ENCODE measurements at places on chromosomes 5 and 9.

DNA sequence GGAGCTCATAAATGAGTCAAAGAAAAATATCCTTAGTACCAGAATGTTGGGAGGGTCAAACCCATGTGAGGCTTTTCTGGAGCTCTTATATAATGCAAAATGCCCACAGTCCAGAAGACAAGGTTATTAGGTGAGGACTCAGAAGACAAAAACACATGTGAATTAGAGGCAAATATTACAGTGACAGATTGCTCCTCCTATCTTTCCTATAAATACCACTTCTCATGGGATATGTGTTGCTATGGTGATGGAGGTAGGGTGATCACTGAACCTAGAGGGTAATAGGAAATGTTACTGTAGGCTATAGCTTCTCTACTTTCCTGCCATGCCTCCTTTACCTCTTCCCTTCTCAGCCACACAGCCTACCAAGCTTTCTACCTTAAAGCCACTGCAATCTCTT lies 264.6 kb downstream of the SEC61B start:
- DNase-seq: peak; percentile 84

DNA sequence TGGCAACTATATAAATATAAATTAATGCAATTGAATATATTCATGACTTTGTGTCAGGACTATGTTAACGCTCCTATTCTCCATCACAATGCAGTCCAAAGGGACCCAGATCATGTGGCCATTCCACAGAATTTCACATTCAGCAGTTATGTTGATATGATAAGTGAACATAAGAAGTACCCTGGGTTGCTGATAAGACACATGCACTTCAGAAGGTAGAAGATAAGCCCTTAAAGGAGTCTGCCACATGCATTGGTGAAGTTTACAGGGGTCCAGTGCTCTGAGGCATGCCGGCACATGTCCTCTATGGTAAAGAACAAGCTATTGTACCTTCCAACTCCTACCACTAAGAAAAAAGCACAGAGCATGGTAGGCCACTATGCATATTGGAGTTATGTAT lies 76.4 kb downstream of the PHAX start:
- no peak for DNase-seq

- no peak for DNase-seq
Observed at GRCh38 chr5:96788112-96788749, 19.5 kb downstream of the ERAP1 start.

GRCh38 chr9:136857581-136858412 lies 5.7 kb downstream of the MAMDC4 start:
- DNase-seq: no peak

DNA sequence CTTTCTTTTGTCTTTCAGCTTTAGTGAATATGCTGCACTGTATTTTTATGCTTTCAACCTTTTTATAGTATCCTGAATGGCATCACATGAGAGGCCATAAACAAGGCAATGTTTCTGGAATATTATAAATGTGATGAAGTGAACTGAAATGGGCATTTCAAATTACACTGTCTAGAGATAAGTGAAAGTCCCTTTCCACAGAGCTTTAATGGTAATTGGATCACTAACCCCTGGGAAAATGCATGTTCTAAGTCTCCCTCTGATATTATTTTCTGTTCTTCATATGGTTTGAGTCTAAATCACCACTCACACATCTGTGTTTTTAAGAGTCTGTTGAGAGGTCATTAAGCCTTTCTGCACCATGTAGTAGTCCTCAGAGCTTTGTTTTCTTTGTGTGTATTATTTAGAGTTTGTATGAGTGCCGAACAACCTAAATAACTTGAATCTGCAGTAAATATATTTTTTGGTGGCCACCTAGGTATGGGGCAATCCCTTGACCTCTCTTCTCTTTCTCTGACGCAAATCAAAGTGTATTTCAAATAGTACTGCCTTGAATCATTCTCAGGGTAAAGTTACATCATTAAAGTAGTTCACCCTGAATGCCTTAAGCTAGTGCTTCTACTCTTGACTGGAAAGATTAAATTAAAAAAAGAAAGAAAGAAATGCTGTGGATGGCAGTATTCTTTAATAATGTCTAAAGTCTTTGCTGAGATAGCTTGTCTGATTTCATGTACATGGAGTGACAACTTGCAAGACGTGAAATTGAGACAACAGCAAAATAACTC lies 1931.0 kb upstream of the CDH6 start:
- DNase-seq: no peak

GRCh38 chr5:67363180-67363709 lies 166.6 kb upstream of the CD180 start:
- no peak for DNase-seq

- no peak for DNase-seq
Observed at GRCh38 chr5:2196416-2196815, 313.7 kb upstream of the IRX4 start.

- no peak for DNase-seq
Observed at GRCh38 chr5:56938858-56939257, 13.1 kb downstream of the MIER3 start.

GRCh38 chr5:115559524-115559923 lies 14.9 kb upstream of the FEM1C start:
- no peak for DNase-seq

- DNase-seq: no peak
Observed at GRCh38 chr9:78196258-78196657, 39.6 kb upstream of the CEP78 start.

- no peak for DNase-seq
Observed at GRCh38 chr9:5459289-5459829, 9.0 kb downstream of the CD274 start.

GRCh38 chr5:150510460-150511263 lies 2.7 kb downstream of the NDST1 start:
- no peak for DNase-seq

- peak; percentile 88 for DNase-seq
Observed at GRCh38 chr9:92749071-92749933, 15.3 kb downstream of the BICD2 start.

DNA sequence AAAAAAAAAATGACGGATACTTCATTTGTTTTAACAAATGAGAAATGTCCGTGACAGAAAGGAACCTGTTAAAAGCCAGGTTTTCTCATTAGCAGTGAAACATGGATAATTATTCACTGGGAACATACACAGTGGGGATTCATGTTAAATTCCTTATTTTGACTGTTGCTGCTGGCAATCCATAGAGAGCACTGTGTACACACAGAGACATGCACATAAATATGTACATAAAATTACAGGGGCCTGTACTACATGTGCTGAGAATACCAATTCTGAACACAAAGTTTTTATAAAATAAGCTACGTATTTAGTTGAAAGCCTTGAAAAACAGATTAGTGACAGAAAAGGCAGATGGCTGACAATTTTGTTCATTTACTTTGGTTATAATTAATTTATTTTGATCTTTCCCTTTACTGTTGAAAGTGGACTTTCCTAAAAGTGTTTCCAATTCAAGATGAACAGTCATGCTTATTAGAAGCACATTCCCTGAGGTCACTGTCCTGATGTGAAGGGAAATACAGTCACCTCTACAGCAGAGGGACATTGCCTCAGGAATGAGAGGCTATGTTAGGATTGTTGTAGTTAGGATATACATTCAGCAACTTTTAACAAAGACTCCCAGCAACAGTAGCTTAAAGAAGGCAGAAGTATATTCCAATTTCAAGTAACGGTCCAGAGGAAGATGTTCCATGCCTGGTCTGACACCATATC lies 166.7 kb downstream of the SAXO1 start:
- DNase-seq: no peak

Measured in NCI-H2171 treated with DMSO at 0.1 percent for 48 hours (cell line).